ENCODE measurements at places on chromosomes 7 and 10. TPM values are rescaled to one million over a fixed set of nuclear protein-coding genes. Genes with fewer than 3 reads are reported as not detected.

Gene CFAP69
- 5.5 TPM for total RNA-seq

DNA sequence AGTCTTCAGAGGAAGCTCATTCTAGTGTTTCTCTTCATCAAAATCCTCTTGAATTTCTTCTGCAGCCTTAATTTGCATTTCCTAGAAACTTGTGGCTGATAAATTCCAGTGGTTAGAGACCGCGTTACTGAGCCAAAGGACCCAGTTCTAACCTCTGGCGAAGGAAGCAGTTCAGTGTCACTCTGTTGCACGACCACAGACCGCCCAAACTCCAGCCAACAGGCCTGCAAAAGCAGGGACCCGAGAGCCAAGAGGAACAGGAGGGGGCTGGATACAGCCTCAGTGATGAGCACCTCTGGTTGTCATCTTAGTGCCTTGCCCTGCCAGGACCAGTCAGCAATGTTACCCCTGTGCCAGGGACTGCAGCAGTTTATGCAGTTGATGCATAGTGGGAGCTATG, 70.0 kb downstream of the AFAP1L2 start:
- no peak for DNase-seq

DNA sequence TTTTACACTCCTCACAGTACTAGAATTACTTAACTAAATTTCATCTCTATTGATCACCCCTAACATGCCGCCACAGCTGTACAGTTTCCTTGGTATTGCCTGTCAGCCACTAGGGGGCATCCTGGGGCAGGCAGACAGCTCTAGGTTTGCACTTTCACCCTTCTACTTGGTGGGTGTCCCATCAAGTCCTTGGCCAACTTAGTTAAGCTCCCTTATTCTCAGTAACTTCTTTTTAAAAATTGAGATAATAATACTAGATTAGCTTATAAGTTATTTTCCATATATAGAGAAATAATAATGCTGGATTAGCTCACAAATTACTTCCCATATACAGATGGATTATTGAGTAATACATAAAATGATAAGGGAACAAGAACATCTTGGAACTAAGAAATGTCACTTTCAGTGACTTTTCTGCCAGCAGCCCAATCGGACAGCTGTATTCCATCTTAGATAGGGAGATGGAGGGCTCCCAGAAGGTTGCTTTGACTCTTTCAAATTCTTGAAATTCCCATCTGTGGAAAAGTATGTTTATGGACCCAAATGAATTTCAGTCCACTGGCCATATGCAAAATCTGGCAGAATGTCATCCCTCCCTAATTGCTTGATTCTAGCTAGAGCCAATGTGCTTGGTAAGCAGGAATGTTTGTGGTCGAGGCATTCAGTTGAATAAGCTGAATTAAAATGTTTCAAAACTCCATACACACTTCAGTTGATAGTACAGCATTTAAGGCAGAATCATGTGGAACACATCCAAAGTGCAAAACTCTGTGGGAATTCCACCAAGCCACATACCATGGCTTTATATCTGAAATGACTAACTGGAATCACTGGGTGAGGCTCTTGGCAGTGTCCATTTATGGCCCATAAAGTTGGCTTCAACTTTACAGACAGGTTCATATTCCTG, 309.7 kb downstream of the CSTF2T start:
- DNase-seq = peak; percentile 60

DNA sequence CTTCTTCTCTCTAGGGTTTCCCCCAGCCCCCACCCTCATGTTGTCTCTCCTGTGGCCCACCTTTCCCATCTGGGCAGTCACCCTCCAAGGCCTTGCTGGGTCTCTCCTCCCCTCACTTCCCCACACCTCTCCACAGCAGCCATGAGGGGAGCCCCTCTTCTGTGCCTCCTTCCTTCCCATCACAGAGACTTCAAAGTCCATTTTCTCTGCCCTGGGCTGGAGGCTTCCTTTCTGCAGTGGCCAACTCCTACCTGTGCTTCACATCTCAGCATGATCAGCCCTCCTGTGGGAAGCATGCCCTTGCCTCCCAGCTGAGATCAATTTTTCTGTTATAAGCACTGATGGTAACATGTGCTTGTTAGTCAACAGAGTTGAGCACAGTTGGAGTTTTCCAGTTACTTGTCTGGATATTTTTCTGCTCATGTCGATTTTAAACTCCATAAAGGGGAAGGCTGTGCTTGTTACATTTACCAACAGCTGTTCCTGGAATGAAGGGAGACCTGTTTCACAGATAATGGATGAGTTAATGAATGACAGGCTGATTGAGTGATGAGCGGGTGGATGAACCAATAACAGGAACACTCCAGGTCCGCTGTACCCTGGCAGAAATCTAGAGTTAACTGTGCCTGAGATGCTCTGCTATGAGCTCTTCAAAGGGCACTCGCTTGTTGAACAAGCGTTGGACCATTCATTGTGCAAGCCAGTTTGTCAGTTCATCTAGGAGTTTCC, 71.4 kb upstream of the PRSS58 start:
- DNase-seq = no peak

Gene TRPV6
- 2.6 TPM for total RNA-seq

DNA sequence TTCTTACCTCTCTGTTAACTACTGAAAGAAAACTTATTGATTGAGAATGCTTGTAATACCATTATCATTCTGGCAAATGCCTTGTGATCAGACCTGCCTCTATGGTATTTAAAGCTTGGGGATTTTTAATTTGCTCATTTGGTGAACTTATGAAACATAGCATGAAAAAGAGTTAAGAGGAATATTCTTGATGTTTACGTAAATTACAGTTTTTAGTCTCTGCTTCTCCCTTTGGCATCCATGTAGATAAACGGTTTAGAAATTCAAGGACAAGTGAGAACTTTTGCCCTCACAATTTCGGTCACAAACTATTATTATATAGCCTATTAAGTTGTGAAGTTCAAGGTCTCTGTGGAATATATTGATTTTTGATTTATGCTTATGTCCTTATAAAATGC, 11.2 kb upstream of the CELF2 start:
- DNase-seq = no peak

- peak; percentile 48 for DNase-seq
These were observed at the start of the genes ACTR3C and LRRC61 for GRCh38 chr7:150322833-150323681. Gene ACTR3C, minus strand, starts transcription at chr7:150323545. Its CDS starts 28,249 bp downstream, at chr7:150295296. Gene LRRC61, plus strand, starts transcription at chr7:150323355. Its CDS starts 13,507 bp downstream, at chr7:150336862.

- peak; percentile 41 for DNase-seq
These were observed 8.0 kb upstream of the BEND7 start for GRCh38 chr10:13536674-13537366.

Gene ARMC3
- total RNA-seq = 2.2 TPM

DNA sequence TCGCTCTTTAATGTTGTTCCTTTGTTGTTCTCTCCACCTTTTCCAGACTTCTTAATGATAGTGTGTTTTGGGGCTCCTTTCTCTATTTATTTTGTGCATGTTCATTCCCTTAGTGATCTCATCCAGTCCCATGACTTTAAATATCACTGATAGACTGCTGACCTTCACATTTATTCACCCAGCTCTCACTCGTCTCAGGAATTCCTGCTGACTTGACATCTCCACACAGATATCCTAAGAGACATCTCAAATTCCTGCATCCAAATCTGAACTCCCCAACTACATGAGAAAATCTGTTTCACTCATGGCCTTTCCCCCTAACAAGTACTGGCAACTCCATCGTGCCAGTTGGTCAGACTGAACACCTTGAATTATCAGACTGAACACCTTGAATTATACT, 111.2 kb downstream of the CTTNBP2 start:
- DNase-seq = no peak

DNA sequence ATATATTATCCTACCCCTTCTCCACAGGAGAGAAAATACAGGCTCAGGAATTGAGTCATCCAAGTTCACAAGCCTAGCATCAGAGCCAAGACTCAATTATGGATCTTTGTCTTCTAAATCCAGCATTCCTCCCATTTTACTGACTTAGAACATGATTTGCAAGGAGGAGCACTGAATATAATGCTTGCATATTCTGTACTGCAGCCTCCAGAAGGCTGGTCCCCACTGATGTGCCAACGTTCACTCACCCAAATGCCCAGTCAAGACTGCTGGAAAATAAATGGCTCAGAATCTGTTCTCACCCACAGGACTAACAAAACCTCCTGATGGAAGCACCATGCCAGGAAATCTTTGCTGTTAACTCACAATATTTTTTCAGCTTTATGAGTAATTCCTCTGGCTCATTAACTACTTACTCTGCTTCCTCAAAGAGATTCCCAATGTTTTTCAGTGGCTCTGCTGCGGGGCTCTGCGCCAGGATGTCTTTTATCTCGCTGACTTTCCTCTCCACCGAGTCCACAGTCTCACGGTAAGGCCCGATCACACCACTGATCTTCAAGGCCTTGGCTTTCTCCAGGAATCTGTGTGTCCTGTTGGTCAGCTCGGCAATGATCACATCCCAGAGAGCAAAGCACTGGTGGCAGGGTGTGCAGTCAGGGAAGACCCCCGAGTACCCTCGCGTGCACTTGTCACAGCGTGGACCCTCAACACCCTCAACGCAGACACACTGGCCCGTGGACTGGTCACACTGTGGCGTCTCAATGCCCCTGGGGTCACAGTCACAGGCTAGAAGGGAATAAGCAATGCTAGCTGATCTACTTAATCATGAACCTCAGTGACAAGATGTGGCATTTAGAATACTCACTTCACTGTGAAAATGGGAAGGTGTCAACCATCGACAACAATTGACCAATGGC, 48.8 kb downstream of the DLD start:
- DNase-seq = peak; percentile 81

GRCh38 chr10:103745341-103746247, 109.8 kb downstream of the SH3PXD2A start:
- DNase-seq = no peak

GRCh38 chr10:111944331-111944730, 239.2 kb downstream of the GPAM start:
- DNase-seq = no peak

DNA sequence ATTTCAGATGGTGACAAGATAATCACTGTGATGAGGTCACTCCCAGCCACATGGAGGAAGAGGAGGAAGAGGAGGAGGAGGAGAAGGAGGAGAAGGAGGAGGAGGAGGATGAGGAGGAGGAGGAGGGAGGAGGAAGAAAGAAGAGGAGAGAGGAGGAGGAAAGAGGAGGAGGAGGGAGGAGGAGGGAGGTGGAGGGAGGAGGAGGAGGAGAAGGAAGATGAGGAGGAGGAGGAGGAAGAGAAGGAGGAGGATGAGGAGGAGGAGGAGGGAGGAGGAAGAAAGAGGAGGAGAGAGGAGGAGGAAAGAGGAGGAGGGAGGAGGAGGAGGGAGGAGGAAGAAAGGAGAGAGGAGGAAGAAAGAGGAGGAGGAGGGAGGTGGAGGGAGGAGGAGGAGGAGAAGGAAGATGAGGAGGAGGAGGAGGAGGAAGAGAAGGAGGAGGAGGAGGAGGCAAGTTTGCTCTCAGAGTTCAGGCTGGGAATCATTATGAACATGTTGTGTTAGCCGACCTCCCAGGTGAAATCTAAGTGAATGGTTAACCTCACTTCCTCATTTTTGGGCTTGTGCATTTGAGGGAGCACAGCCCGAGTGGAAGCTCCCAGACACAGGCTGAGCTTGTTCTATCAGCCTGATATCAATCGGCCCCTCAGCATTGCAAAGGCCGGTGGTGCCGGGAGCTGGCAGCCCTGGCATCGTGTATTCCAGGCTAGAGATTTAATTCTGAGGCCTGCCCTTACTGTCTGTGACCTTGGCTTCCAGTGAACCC, 236.2 kb upstream of the PITRM1 start:
- no peak for DNase-seq

GRCh38 chr7:98687111-98687751, 70.1 kb downstream of the NPTX2 start:
- no peak for DNase-seq

Gene COBL
- total RNA-seq = 5.3 TPM

DNA sequence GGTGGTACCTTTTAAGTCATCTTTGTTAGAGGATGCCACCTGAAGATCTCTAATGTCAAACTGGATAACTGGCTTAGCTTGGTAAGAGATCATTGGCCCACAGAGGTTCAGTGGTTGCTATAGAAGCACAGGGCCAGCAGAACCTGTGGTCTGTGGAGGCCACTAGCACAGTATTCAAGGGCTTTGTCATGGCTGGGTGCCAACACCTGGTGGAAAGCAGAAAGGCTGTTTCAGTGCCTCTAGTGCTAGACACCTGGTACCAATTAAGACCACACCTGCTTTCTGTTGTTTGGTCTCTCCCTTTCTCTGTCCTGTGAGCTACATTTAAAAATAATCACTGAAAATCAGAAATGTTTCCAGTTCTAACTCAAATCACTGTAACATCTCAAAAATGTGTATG, 10.0 kb upstream of the PCGF5 start:
- no peak for DNase-seq

Data from umbilical cord (tissue), 2 donors.